ENCODE measurements at places on chromosomes 2 and 18. TPM values are rescaled to one million over a fixed set of nuclear protein-coding genes. Genes with fewer than 3 reads are reported as not detected.

Gene TOGARAM2
- 2.6 TPM for total RNA-seq

Gene CCDC85A
- total RNA-seq, result 25.3 TPM

Gene DRC1
- 2.6 TPM for total RNA-seq

Gene METAP1D
- total RNA-seq, result 18.0 TPM

Gene NCKAP1
- 162 TPM for total RNA-seq

Gene C2orf78
- not detected for total RNA-seq

Gene SLC16A14
- 52.7 TPM for total RNA-seq

Gene POLR1B
- total RNA-seq, result 30.0 TPM

Gene PMAIP1
- 2.4 TPM for total RNA-seq

Gene PPP3R1
- 49.3 TPM for total RNA-seq

Gene KIF1A
- 217 TPM for total RNA-seq

Gene STARD7
- total RNA-seq, result 121 TPM

Gene RALB
- 24.0 TPM for total RNA-seq

Gene FAM117B
- 29.9 TPM for total RNA-seq

Gene CKAP2L
- total RNA-seq, result 7.0 TPM

Gene MAB21L4
- not detected for total RNA-seq

Gene LIMS2
- 3.3 TPM for total RNA-seq

Gene TCF23
- total RNA-seq, result not detected

Gene CRIM1
- total RNA-seq, result 47.9 TPM

Gene CEBPZ
- 33.8 TPM for total RNA-seq

Gene DUSP11
- 27.1 TPM for total RNA-seq

Gene SERTAD2
- total RNA-seq, result 5.8 TPM

Gene NETO1
- 57.7 TPM for total RNA-seq

Gene ALPI
- not detected for total RNA-seq

Gene PRKAG3
- total RNA-seq, result not detected

Gene DNER
- total RNA-seq, result 167 TPM

Gene XDH
- 0.54 TPM for total RNA-seq
